Endodermal cell (in vitro differentiated cells): ENCODE measurements at places on chromosomes 12 and 14.

- H3K27ac ChIP-seq: no peak overlapping the region
- no peaks in the 10 kb centered on the region for H3K4me1 ChIP-seq
- no peaks in the 10 kb centered on the region for H3K27me3 ChIP-seq
- H3K4me3 ChIP-seq: no peak overlapping the region
- DNase-seq: no peak
- H3K36me3 ChIP-seq: no peaks in the 10 kb centered on the region
Measured at GRCh38 chr12:26367991-26368730, 172.8 kb downstream of the SSPN start.

DNA sequence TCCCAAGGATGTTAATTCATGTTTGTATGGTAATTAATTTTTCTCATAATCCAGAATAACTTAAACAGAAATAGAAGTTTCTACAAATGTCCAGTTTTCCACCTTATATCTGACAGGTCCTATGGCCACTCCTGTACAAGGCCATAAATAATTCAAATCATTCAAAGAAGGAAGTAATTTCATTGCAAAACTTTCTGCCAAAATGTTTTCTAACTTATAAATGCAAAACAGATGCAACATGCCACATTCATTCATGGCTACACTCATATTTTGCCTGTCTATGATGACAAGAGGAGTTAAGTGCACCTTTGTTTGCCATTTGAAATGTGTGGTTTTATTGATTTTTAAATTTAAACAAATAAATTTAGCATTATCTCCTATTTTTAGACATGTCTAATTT lies 34.4 kb downstream of the ITPR2 start:
- DNase-seq: no peak
- H3K4me3 ChIP-seq: no peak overlapping the region
- H3K27ac ChIP-seq: no peak overlapping the region
- H3K27me3 ChIP-seq: no peaks in the 10 kb centered on the region
- H3K36me3 ChIP-seq: no peaks in the 10 kb centered on the region

DNA sequence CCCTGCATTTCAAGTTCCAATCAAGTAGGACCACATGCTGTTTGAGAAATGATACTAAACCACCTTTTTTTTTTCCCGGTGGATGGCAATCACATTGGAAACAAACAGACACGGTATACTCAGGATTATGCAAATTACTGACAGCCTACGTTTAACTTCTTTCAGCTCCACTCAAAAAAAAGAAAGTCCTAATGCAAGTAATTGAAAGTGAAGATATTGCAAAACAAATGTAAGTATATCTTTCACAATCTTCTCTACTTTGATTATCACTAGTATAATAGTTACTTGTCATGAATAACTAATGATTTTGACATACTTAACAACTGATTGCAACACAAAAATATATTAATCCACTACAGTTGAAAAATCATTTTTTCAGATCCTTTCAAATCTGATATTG lies 2.6 kb upstream of the OSBPL8 start:
- no peak overlapping the region for H3K4me3 ChIP-seq
- no peaks in the 10 kb centered on the region for H3K27me3 ChIP-seq
- DNase-seq: no peak
- H3K27ac ChIP-seq: no peak overlapping the region

DNA sequence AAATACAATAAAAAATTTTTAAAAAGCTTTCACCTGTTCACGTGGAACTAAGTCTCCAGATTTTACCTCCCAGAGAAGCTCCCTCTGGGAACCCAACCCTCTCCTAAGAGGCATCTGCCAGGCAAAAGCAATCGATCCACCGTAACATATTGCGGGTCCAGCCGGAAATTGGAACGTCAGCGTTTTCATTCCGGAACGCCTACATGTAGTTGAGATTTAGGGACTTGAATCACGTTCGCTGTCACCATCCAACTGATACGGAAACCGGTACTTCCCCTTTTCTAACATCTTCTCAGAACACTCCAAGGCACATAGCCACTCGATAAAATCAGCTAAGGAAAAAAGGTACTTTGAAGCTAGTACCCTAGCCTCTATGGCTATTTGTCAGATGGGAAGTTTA lies 70.3 kb downstream of the COX16 start:
- no peaks in the 10 kb centered on the region for H3K27me3 ChIP-seq
- H3K36me3 ChIP-seq: no peaks in the 10 kb centered on the region
- DNase-seq: no peak
- H3K4me3 ChIP-seq: no peak overlapping the region

GRCh38 chr12:79532907-79533288 lies 157.9 kb downstream of the PAWR start:
- DNase-seq: no peak
- no peaks in the 10 kb centered on the region for H3K4me1 ChIP-seq
- H3K27me3 ChIP-seq: no peaks in the 10 kb centered on the region

DNA sequence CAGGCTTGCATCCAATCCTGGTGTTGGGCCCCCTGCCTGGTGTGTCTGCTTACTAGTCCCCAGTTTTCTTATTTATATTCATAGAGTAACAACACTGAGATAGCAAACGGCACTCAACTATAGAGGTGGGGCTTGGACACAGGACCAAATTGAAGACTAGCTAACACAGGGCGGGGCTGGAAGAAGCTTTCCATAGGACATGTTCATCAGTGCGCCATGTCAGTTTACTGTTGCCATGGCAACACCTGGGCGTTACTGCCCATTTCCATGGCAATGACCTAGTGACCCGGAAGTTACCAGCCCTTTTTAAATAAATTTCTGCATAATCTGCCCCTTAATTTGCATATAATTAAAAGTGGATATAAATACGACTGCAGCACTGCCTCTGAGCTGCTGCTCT lies 275.5 kb upstream of the TMEM132C start:
- H3K4me3 ChIP-seq: no peak overlapping the region
- no peaks in the 10 kb centered on the region for H3K27me3 ChIP-seq
- H3K27ac ChIP-seq: no peak overlapping the region
- no peaks in the 10 kb centered on the region for H3K36me3 ChIP-seq

DNA sequence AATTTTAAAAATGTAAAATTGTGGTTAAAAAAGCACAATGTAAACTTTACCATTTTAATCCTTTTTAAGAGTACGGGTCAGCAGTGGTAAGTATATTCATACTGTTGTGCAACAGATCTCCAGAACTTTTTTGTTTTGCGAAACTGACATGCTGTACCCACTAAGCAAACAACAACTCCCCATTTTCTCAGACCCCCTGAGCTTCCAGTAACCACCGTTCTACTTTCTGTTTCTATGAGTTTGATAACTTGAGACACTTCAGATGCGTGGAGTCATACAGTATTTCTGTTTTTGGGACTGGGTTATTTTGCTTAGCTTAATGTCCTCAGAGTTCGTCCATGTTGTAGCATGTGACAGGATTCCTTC lies 38.0 kb downstream of the CHST11 start:
- H3K36me3 ChIP-seq: peaks cover 5% of the 10 kb centered on the region
- no peak for DNase-seq
- H3K4me3 ChIP-seq: no peak overlapping the region
- H3K4me1 ChIP-seq: peaks cover 23% of the 10 kb centered on the region
- H3K27me3 ChIP-seq: no peaks in the 10 kb centered on the region
- H3K27ac ChIP-seq: no peak overlapping the region

GRCh38 chr12:98127336-98127679 lies 388.1 kb upstream of the TMPO start:
- no peaks in the 10 kb centered on the region for H3K27me3 ChIP-seq
- H3K4me3 ChIP-seq: no peak overlapping the region
- H3K36me3 ChIP-seq: no peaks in the 10 kb centered on the region
- H3K4me1 ChIP-seq: no peaks in the 10 kb centered on the region

DNA sequence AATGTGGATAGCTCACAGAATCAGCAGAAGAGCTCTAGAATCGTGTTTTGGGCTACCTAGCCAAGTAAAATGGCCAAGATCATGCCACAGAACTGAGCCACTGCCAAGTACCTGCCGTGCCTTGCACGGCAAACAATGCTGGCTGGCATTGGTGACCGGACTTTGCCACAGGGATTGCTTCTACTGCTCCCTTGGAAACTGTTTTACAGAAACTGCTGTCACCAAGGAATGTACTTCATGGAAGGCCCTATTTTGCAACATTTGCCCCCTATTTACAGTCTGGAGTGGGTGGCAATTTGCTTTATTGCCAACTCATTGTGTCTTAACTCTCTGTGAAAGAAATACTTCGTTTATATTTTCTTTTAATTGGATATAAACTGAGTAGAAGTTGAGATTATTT lies 49.0 kb downstream of the BORCS5 start:
- no peaks in the 10 kb centered on the region for H3K36me3 ChIP-seq
- H3K27me3 ChIP-seq: no peaks in the 10 kb centered on the region
- H3K27ac ChIP-seq: no peak overlapping the region
- DNase-seq: no peak

- H3K4me1 ChIP-seq: no peaks in the 10 kb centered on the region
- no peak overlapping the region for H3K27ac ChIP-seq
- no peak for DNase-seq
- no peak overlapping the region for H3K4me3 ChIP-seq
- H3K27me3 ChIP-seq: no peaks in the 10 kb centered on the region
- H3K36me3 ChIP-seq: no peaks in the 10 kb centered on the region
Measured at GRCh38 chr12:104729610-104730446, 228.3 kb downstream of the SLC41A2 start.

GRCh38 chr12:68235576-68235975 lies 10.0 kb upstream of the IL26 start:
- no peak for DNase-seq
- H3K27ac ChIP-seq: no peak overlapping the region
- H3K4me3 ChIP-seq: no peak overlapping the region
- no peaks in the 10 kb centered on the region for H3K27me3 ChIP-seq

- H3K36me3 ChIP-seq: no peaks in the 10 kb centered on the region
- H3K4me3 ChIP-seq: no peak overlapping the region
- no peak for DNase-seq
- H3K27ac ChIP-seq: no peak overlapping the region
- H3K27me3 ChIP-seq: no peaks in the 10 kb centered on the region
Measured at GRCh38 chr14:68146818-68147217, 327.2 kb downstream of the RAD51B start.

DNA sequence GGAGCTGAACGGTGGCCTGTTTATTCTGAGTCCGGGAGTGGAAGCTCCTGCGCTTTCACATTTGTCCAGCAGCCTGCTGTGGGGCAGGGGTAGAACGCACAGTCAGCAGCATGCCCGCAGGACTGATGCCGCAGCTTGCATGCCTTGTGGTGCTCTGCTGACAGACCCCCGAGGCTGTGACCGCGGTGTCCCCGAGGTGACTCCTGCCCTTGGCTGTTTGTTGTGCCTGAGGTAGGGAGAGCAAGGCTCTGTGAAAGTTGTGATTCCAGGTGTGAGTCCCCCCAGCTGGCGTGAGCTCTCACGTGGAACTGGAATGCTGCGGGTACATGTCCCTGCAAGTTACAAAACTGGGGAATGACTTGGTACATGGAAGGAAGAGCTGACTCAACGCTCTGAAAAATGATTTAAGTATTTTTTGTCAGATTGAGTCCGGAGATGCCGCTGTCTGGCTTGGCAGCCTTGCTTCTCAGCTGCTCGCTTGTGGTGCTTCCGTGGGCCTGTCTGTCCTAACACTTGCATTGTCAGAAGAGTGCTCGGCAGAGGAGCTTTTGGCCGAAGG lies 18.1 kb downstream of the MLXIP start:
- H3K27me3 ChIP-seq: no peaks in the 10 kb centered on the region
- no peaks in the 10 kb centered on the region for H3K36me3 ChIP-seq
- H3K27ac ChIP-seq: no peak overlapping the region
- H3K4me1 ChIP-seq: peaks cover 18% of the 10 kb centered on the region
- no peak for DNase-seq

DNA sequence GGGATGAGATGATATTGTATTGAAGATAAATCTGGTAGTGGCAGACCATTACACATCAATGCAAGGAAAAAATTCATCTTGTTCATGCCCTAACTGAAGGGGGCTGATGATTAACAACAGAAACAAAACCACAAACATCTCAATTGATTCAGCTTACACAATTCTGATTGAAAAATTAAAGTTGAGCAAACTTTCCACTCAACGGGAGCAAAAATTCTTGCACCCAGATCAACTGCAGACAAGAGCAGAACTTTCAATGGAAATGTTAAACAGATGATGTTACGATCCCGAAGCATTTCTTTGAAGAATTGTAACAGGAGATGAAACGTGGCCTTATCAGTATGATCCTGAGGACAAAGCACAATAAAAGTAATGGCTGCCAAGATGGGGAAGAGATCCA lies 172.4 kb upstream of the SOX5 start:
- peaks cover 2% of the 10 kb centered on the region for H3K4me1 ChIP-seq
- no peaks in the 10 kb centered on the region for H3K36me3 ChIP-seq
- no peak for DNase-seq
- no peak overlapping the region for H3K4me3 ChIP-seq
- no peak overlapping the region for H3K27ac ChIP-seq

DNA sequence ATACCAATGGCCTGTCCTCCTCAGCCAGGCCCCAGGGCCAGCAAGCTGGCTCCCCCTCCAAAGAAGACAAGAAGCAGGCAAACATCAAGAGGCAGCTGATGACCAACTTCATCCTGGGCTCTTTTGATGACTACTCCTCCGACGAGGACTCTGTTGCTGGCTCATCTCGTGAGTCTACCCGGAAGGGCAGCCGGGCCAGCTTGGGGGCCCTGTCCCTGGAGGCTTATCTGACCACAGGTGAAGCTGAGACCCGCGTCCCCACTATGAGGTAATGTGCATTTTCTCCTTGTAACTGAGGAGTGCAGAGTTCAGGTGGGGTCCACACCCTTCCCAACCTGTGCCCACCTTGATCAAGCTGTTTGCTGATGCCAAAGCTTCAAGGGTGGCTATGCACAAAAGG lies 23.4 kb downstream of the ACACB start:
- H3K36me3 ChIP-seq: no peaks in the 10 kb centered on the region
- no peak overlapping the region for H3K27ac ChIP-seq
- no peaks in the 10 kb centered on the region for H3K4me1 ChIP-seq
- H3K27me3 ChIP-seq: no peaks in the 10 kb centered on the region

DNA sequence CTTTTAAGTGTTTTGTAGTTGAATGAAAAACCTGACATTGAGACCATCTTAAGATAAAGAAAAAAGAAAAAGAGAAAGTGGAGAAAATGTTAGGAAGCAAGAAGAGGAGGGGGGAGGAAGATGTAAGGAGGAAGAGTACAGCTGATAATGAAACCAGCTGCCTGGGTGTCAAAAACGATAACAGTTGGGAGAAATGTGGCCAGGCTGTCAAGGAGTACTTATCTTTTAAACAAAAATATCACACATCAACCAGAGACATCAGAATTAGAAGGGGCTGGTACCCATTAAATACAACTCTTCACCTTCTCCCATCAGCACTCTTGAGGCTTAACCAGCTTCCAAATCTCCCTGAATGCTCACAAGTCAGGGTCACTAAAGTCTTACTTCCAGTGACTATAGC lies 4.5 kb downstream of the SLC11A2 start:
- no peak overlapping the region for H3K27ac ChIP-seq
- DNase-seq: no peak
- no peak overlapping the region for H3K4me3 ChIP-seq
- no peaks in the 10 kb centered on the region for H3K27me3 ChIP-seq

GRCh38 chr12:52193532-52193931 lies 1.7 kb upstream of the KRT80 start:
- no peak overlapping the region for H3K27ac ChIP-seq
- DNase-seq: no peak
- H3K36me3 ChIP-seq: no peaks in the 10 kb centered on the region
- H3K27me3 ChIP-seq: no peaks in the 10 kb centered on the region
- H3K4me1 ChIP-seq: no peaks in the 10 kb centered on the region
- no peak overlapping the region for H3K4me3 ChIP-seq

GRCh38 chr14:39367387-39367751 lies 64.9 kb downstream of the FBXO33 start:
- peak; percentile 75 for DNase-seq
- no peak overlapping the region for H3K27ac ChIP-seq
- H3K4me3 ChIP-seq: no peak overlapping the region
- H3K4me1 ChIP-seq: peaks cover 8% of the 10 kb centered on the region
- H3K36me3 ChIP-seq: no peaks in the 10 kb centered on the region
